Colonic mucosa (tissue), 4 donors: ENCODE measurements at places on chromosomes 7 and 10. TPM values are rescaled to one million over a fixed set of nuclear protein-coding genes. Genes with fewer than 3 reads are reported as not detected.

GPR15LG gene
- 515 TPM for total RNA-seq

TRPV6 gene
- 0.05 TPM for total RNA-seq

TUBAL3 gene
- 12.8 TPM for total RNA-seq

TPST1 gene
- 6.1 TPM for total RNA-seq

ADAM8 gene
- 3.7 TPM for total RNA-seq

RSPH10B gene
- total RNA-seq, result not detected

KDM7A gene
- total RNA-seq, result 37.5 TPM

LUC7L2 gene
- total RNA-seq, result 107 TPM

BBS9 gene
- 10.9 TPM for total RNA-seq

CTBP2 gene
- 106 TPM for total RNA-seq

NKX1-2 gene
- total RNA-seq, result not detected

CASD1 gene
- total RNA-seq, result 54.4 TPM

NODAL gene
- total RNA-seq, result not detected

CACNB2 gene
- total RNA-seq, result 12.1 TPM

FEZF1 gene
- not detected for total RNA-seq

WBP1L gene
- total RNA-seq, result 32.3 TPM

COL26A1 gene
- total RNA-seq, result not detected

C10orf62 gene
- not detected for total RNA-seq

NUP205 gene
- 58.4 TPM for total RNA-seq

CLRN3 gene
- total RNA-seq, result 110 TPM

MICALL2 gene
- total RNA-seq, result 117 TPM

OR13A1 gene
- total RNA-seq, result not detected

ZNF804B gene
- not detected for total RNA-seq

INA gene
- 1.4 TPM for total RNA-seq

OPALIN gene
- total RNA-seq, result not detected

NKX6-2 gene
- not detected for total RNA-seq

TUBB8 gene
- not detected for total RNA-seq

LIPJ gene
- total RNA-seq, result 0.16 TPM

CARD11 gene
- total RNA-seq, result 5.0 TPM

LBX1 gene
- total RNA-seq, result not detected

RNF32 gene
- total RNA-seq, result 2.0 TPM

ZSCAN25 gene
- total RNA-seq, result 20.2 TPM

PRRT4 gene
- 0.24 TPM for total RNA-seq

GBX1 gene
- not detected for total RNA-seq

GRM3 gene
- not detected for total RNA-seq

BEND7 gene
- total RNA-seq, result 19.2 TPM

ASAH2 gene
- total RNA-seq, result 5.0 TPM

PDCD4 gene
- 397 TPM for total RNA-seq

ASB10 gene
- total RNA-seq, result not detected

FOXI2 gene
- total RNA-seq, result not detected

PON3 gene
- 3.5 TPM for total RNA-seq

CLEC5A gene
- 0.27 TPM for total RNA-seq

NUTM2E gene
- 0.08 TPM for total RNA-seq

LIPM gene
- not detected for total RNA-seq

AKR1D1 gene
- total RNA-seq, result not detected

MGAM2 gene
- total RNA-seq, result 7.5 TPM

DIP2C gene
- total RNA-seq, result 11.2 TPM

PHKG1 gene
- total RNA-seq, result 1.7 TPM

NME8 gene
- total RNA-seq, result not detected

ABCB1 gene
- total RNA-seq, result 22.2 TPM

MMP21 gene
- total RNA-seq, result not detected

SPDYE17 gene
- total RNA-seq, result not detected

PRKRIP1 gene
- 19.4 TPM for total RNA-seq
